NCI-H1105 (cell line): ENCODE measurements at places on chromosomes 7 and 10.

GRCh38 chr10:112990271-112990670 is 40.2 kb downstream of the TCF7L2 start:
- no peak for DNase-seq

- no peak for DNase-seq
These were observed 164.8 kb downstream of the PRKAG2 start for GRCh38 chr7:151711906-151712809.

DNA sequence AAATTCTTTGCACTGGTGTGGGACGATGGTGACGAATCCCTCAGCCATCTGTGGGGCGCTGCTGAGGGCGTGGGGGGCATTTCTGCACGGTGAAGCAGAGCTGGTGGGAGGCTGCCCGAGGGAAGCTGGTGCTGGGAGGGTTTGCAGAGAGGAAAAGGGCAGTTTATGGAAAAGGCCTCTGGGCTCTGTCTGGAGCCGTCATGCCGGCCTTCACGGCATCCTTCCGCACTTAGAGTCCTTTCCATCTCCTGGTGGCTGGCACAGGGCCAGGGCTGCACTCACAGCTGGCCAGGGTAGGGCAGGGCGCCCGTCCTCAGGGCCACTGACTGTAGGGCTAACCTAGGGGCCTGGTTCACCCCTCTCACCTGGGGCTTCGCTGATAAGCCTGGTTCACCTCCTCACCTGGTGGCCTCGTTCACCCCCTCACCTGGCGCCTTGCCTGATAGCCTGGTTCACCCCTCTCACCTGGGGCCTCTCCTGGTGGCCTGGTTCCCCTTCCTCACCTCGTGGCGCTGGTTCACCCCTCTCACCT is 598 bp upstream of the AMZ1 start:
- DNase-seq: peak; percentile 38

- no peak for DNase-seq
These were observed 339.8 kb downstream of the PARD3 start for GRCh38 chr10:34475274-34475646.

GRCh38 chr7:148327379-148327778 is 263.2 kb upstream of the C7orf33 start:
- no peak for DNase-seq
